Stimulated activated CD4-positive, alpha-beta T cell treated with anti-CD3 and anti-CD28 coated beads, Interleukin-1b, Interleukin-23, amount 100 ng/mL, for 4 hours (primary cell): ENCODE measurements at places on chromosomes 5 and 9.

DNA sequence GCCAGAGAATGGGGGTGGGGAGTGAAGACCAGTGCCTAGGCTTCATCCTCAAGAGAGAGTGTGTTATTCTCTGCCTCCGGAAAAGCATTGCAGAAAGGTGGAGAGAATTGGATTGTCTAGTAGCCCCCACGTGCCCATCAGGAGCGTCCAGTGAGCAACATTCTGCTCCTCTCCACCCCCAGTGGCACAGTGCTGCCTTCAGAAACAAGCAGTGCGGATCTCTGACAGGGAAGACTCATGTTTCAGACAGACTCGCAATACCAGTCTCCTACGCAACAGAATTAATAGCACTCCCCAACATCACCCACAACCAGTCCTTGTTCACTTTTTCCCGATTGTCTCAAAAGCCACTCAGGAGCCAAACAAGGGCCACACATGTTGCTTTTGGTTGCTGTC, 14.9 kb upstream of the CEL start:
- DNase-seq = no peak

GRCh38 chr5:181191526-181192336, 13.3 kb downstream of the TRIM7 start:
- peak; percentile 95 for DNase-seq

- DNase-seq = no peak
These were observed 13.2 kb upstream of the C5orf58 start for GRCh38 chr5:170219615-170220014.

DNA sequence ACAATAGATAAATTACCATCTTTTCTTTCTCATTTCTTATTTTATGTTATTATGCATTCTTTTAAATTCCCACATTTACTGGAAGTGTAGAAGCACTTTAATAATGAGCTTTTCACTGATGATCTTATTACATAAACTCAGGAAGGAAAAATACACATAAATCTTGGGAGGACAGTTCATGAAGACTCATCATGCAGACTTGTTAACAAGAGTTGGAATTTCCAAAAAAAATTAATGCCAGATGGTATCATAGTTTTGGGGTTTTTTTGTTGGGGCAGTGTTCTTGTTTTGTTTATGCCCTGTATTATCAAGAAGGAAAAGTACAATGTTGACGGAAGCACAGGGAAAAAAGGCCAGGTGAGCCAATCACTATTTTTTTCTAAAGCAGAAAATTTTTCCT, 35.1 kb downstream of the CEMIP2 start:
- no peak for DNase-seq

DNA sequence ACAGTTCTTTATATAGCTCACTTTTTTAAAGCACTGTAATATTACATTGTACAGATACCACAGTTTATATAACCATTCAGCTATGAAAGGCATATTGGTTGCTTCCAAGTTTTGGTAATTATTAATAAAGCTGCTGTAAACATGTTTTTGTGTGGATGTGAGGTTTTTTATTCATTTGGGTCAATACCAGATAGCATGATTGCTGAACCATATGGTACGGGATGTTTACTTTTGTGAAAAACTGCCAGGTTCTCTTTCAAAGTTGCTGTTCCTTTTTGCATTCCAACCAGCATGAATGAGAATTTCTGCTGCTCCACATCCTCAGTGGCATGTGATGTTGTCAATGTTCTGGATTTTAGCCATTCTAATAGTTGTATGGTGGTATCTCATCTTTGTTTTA, 439.6 kb upstream of the NMUR2 start:
- DNase-seq = no peak

DNA sequence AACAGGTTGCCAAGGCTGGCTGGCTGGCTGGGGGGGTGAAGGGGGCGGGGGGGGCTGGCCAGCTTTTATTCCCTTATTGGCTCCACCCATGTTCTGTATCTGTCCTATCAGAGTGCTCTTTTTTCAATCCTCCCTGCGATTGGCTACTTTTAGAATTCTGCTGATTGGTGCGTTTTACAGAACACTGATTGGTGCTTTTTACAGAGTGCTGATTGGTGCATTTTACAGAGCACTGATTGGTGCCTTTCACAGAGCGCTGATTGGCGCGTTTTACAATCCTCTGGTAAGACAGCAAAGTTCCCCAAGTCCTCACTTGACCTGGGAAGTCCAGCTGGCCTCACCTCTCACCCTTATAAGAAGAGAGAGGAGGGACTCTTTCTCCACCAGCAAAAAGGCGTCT, 175.9 kb downstream of the ERCC6L2 start:
- DNase-seq = no peak

GRCh38 chr5:164188733-164189148, 683.3 kb downstream of the MAT2B start:
- no peak for DNase-seq

DNA sequence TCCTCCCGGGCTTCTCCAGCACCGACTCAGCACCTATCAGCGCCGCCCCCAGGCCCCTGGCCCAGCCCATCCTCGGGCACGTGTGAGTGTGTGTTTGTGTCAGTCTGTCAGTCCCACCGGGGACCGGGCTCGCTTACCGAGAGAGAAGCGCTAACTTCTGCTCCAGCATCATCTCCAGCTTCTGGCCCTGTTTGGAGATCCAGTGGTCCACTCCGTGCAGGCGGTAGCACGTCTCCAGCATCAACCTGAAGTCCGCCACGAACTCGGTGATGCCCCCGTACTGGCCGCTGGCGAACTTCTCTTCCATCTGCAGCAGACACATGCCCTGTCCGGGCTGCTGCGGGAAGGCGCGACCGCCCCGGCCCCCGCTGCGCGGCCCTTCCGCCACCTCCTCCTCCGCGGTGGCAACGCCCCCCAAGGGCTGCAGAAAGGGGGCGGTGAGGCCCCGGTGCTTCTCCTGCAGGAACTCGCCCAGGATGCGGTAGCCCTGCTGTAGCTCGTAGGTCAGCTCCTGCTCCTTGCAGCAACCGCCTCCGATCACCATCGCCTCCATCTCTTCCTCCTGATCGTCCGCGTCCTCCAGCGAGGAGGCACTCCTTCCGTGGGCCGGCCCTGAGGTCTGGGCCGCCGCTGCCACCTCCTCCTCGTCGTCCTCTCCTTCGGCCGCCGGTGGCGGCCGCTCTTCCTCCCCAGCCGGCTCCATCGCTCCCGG, 8.2 kb downstream of the RANBP6 start:
- peak; percentile 94 for DNase-seq

DNA sequence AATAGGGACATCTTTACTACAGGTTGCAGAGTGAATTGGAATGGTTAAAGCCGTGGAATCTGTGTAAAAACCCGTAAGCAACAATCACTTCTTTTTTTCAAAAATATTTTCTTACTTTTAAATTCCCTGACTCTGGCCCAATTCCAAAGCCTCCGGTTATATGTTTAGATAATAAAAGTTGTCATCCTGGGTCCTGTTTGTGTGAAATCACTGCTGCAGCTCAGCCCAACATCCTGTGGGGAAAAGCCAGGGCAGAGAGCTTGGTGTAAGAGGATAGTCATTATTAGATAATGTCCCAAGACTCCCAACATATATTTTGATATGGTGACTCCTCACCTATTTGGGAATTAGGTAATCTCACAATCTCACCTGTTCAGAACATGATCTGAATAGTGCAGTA, 586.0 kb upstream of the BRINP1 start:
- no peak for DNase-seq
